ENCODE measurements at places on chromosomes 3 and 15. TPM values are rescaled to one million over a fixed set of nuclear protein-coding genes. Genes with fewer than 3 reads are reported as not detected.

DNA sequence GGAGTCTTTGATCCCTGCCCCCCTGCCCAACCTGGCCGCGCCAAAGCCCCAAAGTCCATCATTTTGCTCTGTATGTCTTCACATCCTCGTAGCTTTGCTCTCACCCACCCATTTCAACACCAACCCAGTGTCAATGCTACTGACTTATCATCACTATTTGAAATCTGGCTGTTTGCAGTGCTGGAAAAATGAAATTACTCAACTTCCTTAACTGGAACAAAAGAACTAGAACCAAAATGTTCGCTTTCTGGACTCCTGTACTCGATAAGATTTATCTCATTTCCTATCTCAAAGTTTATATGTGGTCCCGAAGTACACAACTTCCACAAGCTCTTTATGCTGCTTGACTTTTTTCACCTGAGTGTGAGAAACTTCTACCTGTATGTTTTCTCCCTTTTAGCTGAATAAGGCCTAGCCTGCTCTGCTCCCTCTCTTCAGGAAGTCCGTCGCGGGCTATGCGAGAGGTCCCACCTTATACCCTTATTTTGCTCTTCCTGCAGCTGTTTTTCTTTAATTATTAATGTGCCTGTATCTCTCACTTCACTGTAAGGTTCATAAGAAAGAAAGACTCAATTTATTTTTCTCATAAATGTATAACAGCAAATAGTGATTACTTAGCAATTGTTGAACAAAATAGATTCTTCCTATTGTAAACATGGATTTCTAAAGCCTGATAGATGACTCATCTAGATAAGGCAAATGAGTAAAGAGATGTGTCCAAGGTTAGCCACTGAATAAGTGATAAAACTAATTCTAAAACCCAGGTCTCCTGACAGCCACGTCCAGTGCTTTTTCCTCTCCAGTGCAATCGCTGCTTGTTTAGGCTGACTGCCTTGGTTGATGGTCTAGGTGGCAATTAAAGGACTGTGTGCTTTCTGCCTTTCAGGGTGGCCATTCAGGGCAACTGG lies 464.1 kb upstream of the TPRG1 start:
- no peak for DNase-seq

GRCh38 chr15:69089258-69089657 lies 71.2 kb upstream of the GLCE start:
- DNase-seq, result no peak

GRCh38 chr3:194486540-194487288 lies at the start of gene ATP13A3:
TSS of gene ATP13A3 (minus strand) at chr3:194487002. CDS start at chr3:194462190, 24,812 bp downstream.
- no peak for DNase-seq

GRCh38 chr3:188082450-188082849 lies 71.5 kb upstream of the LPP start:
- no peak for DNase-seq

GRCh38 chr3:133368371-133369067 lies 31.3 kb upstream of the BFSP2 start:
- DNase-seq, result no peak

- DNase-seq, result no peak
Observed at GRCh38 chr3:15355086-15355485, 22.7 kb upstream of the SH3BP5 start.

DNA sequence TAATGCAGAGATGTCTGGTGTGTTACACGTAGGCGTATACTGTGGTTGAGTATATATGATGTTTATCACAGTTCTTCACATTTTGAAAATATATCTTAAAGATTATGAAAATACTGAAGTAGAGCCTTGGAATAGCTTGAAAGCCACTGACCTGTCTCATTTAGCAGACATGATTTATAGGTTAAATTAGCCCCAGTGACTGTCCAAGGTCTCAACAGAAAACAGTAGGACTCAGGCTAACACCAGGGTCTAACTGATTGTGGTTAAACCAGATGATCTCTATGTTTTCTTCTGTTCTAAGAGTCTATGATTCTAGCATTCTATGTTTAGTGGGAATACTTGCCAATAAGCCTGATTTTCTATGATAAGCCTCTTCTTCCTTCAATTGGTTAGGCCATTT lies 166.4 kb upstream of the NR2E3 start:
- DNase-seq, result no peak

GRCh38 chr3:182412066-182412465 lies 381.2 kb upstream of the ATP11B start:
- DNase-seq, result no peak

GRCh38 chr3:30475038-30475808 lies 131.2 kb upstream of the TGFBR2 start:
- DNase-seq, result no peak

- DNase-seq, result no peak
Observed at GRCh38 chr3:52277071-52277964, 1.1 kb downstream of the WDR82 start.

DNA sequence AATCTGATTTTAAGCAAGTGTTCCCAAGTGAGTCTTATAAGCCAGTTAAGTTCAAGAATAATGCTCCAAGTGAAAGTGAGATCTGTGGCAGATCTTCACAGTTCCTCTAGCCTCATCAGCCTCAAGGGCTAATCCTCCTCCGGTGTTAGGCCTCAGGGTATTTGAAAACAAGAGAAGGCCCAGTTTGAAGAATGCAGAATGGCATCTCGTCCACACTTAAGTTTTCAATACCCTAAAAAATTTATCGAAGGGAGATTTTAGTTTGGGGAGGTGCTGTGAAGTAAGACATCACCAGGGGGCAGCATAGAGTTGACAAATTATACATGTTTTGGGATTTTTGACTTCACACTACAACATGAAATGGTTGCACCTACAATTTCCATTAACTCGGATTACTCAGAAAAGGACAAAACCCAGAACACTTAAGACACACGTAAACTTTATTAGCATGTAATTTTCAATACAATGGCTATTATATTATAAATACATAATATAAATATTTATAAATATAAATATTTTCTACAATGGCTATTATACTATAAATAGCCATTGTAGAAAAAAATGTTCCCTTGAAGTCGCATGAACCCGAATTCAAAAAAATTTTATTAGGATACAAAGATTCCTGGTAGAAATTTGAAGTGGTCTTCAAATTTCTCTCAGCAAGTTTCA lies 2.3 kb upstream of the TMEM266 start:
- no peak for DNase-seq

GRCh38 chr3:16103472-16103871 lies 71.0 kb upstream of the GALNT15 start:
- DNase-seq, result no peak

DNA sequence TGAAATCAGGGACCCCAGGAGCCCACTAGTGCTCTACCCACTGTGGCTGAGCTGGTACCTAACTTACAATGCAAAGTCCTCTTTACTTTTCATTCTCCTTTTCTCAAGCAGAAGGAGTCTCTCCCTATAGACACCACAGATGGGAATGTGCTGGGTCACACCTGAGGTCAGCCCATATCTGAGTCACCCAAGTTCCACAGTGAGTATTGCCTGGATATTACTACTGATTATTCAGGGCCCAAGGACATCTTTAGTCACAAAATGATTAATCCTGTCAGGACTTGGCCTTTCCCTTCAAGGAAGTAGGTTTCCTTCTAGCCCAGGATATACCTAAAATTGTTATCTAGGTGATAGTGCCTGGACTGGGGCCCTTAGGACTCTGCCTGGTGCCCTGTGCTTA lies 1305.2 kb downstream of the SI start:
- no peak for DNase-seq

DNA sequence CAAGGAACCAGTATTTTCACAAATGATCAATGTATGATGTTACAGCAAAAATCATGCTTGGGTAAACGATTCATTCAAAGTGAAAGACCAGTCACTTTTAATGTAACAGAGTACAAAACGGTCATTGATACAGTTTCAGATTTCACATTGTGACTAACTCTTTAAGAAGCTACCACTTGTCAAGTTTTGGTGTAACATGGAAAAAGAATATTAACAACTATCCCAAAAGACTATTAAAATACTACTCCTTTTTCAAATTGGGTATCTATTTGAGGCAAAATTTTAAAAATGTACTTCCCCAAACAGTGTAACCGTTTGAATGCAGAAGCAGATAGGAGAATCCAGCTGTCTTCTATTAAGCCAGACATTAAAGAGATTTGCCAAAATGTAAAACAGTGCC lies 31.7 kb downstream of the AKAP13 start:
- DNase-seq, result no peak

- DNase-seq, result no peak
Observed at GRCh38 chr3:71206305-71207165, 377.0 kb downstream of the FOXP1 start.

GRCh38 chr3:27570421-27571106 lies 86.4 kb upstream of the SLC4A7 start:
- DNase-seq, result no peak

DNA sequence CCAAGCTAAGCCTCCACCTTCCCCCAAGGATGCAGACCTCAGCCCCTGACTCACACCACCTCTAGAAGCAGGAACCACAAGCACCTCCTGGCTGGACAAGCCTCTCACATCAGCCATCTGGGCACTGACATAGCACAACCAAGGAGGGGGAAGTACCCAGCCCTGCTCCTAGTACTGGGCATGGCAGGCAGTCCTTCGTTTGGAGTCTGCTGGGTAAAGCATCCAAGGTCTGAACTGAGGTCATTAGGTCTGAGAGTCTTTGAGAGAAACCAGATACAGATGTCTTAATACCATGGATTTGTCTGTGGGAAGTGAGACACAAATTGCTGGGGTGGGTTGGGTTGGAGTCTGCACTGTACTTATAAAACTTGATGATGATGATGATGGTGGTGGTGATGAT lies 61.8 kb downstream of the CCDC33 start:
- DNase-seq, result no peak

- no peak for DNase-seq
Observed at GRCh38 chr3:171049861-171050444, 23.4 kb upstream of the SLC2A2 start.

- no peak for DNase-seq
Observed at GRCh38 chr15:101436526-101436925, 53.0 kb downstream of the PCSK6 start.

DNA sequence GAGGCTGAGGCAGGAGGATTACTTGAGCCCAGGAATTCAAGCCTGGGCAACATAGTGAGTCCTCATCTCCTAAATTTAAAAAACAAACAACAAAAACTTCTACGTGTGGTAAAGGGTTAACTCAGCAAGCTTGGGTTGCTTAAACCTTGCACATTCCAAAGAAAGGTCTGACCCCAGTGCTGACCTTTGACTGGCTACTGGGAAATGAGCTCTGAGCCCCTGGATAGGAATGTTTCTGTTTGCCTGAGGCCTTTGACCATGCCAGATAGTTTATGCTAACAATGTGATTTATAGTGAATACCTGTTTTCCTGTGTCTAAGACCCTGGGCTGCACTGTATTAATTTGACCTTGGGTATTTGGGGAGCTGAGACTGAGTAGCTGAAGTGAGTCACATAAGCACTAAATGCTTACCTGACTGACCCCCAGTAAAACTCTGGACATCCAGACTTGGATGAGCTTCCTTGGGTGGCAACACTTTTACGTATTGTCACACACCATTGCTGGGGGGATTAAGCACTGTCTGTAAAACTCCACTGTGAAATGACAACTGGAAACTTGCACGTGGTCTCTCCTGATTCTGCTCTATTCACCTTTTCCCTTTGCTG lies 20.7 kb downstream of the TCAIM start:
- DNase-seq, result no peak

GRCh38 chr3:66507423-66508260 lies 6.8 kb upstream of the LRIG1 start:
- no peak for DNase-seq

DNA sequence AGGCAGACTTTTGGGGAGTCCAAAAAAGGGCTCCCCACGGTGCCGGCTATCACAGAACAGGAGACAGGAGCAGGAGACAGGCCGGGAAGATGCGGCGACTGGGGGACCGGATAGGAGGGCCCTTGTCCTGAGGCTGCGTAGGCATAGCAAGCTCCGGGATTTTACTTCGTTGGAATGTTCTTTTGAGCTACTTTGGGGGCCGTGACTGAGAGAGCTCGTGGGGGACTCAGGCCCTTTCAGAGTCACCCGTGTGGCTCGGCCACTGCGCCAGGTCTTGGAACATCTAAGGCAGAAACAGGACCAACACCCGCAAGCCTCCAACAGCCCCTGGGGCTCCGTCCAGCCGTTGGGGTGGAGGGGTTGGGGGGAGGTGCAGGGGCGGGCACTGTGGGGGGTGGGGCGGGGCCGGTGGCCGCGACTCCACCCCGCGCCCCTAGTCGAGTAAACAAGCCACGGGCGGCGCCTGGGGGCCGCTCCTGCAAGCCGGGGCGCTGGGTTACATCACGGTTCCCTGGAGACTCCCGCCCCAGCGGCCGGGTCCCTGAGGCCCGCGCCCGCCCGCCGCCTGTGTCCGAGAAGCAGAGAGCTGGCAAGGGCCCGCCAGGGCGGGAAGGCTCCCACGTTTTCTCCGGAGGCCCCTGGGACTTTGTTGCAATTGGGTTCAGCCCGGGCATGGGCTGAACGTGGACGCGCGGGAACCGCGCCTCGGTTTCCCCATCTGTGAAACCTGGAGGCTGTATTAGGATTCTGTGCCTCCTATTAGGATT lies 23.3 kb upstream of the C15orf39 start:
- no peak for DNase-seq

- DNase-seq, result no peak
Observed at GRCh38 chr15:31510057-31510456, 183.4 kb downstream of the KLF13 start.

- peak; percentile 6 for DNase-seq
Observed at GRCh38 chr3:127457094-127457475, 133.4 kb downstream of the TPRA1 start.

- no peak for DNase-seq
Observed at GRCh38 chr3:30289324-30289723, 317.1 kb upstream of the TGFBR2 start.

- DNase-seq, result peak; percentile 67
Observed at GRCh38 chr3:178558637-178559036, 22.4 kb downstream of the KCNMB2 start.

Gene ITIH3
- total RNA-seq, result not detected

Gene DLL4
- total RNA-seq, result 0.69 TPM

Gene FBXL22
- not detected for total RNA-seq

Gene CRYBG3
- 7.5 TPM for total RNA-seq

Gene ILDR1
- total RNA-seq, result 2.2 TPM

Gene MRPL3
- total RNA-seq, result 149 TPM

Gene PRKCI
- 48.0 TPM for total RNA-seq

Gene LPCAT4
- 13.2 TPM for total RNA-seq

Gene DGKG
- 1.0 TPM for total RNA-seq

Gene CHDH
- 9.2 TPM for total RNA-seq

Gene TFRC
- total RNA-seq, result 102 TPM

Gene CBLB
- 5.9 TPM for total RNA-seq

Gene AGTR1
- total RNA-seq, result 0.14 TPM

Gene MKRN3
- total RNA-seq, result not detected

Gene AADACL2
- total RNA-seq, result not detected

Gene SPESP1
- total RNA-seq, result 2.1 TPM

Gene NEK10
- 0.06 TPM for total RNA-seq

Gene VIPR1
- 0.43 TPM for total RNA-seq

Gene POPDC2
- 0.06 TPM for total RNA-seq

Gene CHRNA7
- 1.5 TPM for total RNA-seq

Gene IMPG2
- under 0.01 TPM for total RNA-seq

Gene NCEH1
- total RNA-seq, result 72.9 TPM

Measured in epithelial cell of proximal tubule (primary cell).